Mesenchymal stem cell (in vitro differentiated cells and primary cell): ENCODE measurements at places on chromosomes 5 and 9.

DNA sequence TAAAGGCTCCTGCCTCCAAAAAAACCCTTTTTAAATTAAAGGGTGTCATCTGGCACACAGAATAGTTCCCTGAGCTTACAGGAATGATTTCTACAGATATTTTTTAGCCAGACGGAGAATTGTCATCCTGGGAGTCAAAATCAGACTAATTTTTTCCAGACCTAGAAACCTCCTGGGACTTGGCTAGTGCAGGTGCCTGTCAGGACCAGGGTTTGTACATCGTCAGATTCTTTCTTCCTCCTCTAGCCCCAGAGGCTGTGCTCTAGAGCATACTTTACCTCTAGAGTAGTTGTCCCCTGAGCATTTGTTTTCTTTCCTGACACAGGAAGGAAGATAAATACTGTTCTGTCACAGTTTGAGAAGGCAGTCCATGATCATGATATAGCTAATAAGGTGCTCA lies 52.5 kb downstream of the RAB3C start:
- H3K4me1 ChIP-seq = no peaks in the 10 kb centered on the region
- H3K4me3 ChIP-seq = no peak overlapping the region
- H3K36me3 ChIP-seq = no peaks in the 10 kb centered on the region
- no peaks in the 10 kb centered on the region for H3K27me3 ChIP-seq
- no peak for DNase-seq

DNA sequence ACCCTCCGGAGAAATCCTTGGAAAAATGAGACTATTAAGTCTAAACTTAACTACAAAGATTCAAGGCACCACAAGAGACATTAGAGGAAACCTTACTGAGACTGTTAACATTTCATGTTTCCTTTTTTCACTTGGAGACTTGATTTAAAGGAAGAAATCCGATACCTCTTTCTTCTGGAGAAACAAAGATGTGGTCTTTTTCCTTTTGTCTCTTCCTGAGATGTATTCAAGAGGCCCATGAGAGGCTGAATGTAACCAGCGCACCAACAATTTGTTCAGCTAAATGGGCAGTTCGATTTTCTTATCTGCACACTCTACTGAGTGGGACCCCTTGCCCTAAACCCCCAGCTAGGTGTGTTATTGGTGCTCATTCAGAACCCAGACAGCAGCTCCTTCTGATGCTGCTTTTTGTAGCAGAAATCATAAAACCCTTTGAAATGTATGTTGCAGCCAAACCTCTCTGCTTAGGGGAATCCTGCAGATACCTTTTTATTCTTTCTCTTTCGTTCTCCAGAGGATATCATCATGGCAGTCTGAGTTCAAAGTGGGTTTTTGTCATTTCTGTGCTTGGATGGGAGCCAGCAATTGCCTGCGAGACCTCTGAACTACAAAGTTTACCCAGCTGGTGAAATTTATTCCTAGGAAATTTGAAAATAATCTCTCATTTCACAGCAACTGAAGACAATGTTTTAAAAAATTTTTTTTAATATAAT lies 41.9 kb upstream of the ACTBL2 start:
- no peaks in the 10 kb centered on the region for H3K36me3 ChIP-seq
- H3K4me1 ChIP-seq = no peaks in the 10 kb centered on the region
- no peak for DNase-seq
- H3K27ac ChIP-seq = no peak overlapping the region
- H3K27me3 ChIP-seq = no peaks in the 10 kb centered on the region
- no peak overlapping the region for H3K4me3 ChIP-seq

- no peak overlapping the region for H3K4me3 ChIP-seq
- H3K36me3 ChIP-seq = no peaks in the 10 kb centered on the region
- DNase-seq = peak; percentile 93
- H3K4me1 ChIP-seq = peaks cover 4% of the 10 kb centered on the region
Observed at GRCh38 chr9:12718482-12719026, 25.4 kb downstream of the TYRP1 start.

DNA sequence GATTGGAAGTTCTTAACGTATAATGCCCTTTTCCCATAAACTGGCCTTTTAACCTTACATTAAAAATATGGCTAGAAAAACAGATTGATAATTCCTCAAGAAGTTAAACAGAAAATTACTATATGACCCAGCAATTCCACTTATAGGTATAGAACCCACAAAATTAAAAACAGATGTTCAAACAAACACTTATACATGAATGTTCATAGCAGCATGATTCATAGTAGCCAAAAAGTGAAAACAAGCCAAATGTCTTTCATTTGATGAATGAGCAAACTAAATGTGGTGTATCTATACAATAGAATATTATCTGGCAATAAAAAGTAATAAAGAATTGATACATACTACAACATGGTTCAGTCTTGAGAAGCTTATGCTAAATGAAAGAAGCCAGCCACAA lies 35.5 kb downstream of the POU5F2 start:
- H3K27ac ChIP-seq = no peak overlapping the region
- H3K27me3 ChIP-seq = no peaks in the 10 kb centered on the region
- H3K4me1 ChIP-seq = no peaks in the 10 kb centered on the region

DNA sequence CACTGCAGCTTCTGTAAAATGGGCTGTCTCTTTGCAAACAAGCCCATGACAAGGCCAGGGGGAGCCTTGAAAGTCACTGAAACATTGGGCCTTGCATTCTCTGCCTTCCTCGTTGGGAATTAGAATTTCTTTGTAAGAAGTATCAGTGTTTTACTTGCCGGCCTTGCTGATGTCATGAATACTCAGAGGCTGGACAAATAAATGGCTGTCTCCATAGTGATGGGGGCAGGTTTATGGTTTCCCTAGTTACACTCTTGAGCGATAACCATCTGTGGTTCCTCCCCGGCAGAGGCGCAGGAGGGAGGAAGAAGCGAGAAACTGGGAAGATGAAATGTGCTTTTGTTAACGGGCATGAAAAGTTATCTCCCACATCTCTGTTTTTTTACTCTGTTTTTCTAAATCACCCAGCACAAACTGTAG lies 272.7 kb upstream of the PANK3 start:
- DNase-seq = peak; percentile 49
- H3K4me3 ChIP-seq = no peak overlapping the region
- peaks cover 26% of the 10 kb centered on the region for H3K36me3 ChIP-seq
- no peaks in the 10 kb centered on the region for H3K4me1 ChIP-seq

- H3K4me1 ChIP-seq = no peaks in the 10 kb centered on the region
- no peak for DNase-seq
- H3K36me3 ChIP-seq = no peaks in the 10 kb centered on the region
- H3K4me3 ChIP-seq = no peak overlapping the region
- no peak overlapping the region for H3K27ac ChIP-seq
Observed at GRCh38 chr9:29685531-29685930, 2112.2 kb upstream of the C9orf72 start.

DNA sequence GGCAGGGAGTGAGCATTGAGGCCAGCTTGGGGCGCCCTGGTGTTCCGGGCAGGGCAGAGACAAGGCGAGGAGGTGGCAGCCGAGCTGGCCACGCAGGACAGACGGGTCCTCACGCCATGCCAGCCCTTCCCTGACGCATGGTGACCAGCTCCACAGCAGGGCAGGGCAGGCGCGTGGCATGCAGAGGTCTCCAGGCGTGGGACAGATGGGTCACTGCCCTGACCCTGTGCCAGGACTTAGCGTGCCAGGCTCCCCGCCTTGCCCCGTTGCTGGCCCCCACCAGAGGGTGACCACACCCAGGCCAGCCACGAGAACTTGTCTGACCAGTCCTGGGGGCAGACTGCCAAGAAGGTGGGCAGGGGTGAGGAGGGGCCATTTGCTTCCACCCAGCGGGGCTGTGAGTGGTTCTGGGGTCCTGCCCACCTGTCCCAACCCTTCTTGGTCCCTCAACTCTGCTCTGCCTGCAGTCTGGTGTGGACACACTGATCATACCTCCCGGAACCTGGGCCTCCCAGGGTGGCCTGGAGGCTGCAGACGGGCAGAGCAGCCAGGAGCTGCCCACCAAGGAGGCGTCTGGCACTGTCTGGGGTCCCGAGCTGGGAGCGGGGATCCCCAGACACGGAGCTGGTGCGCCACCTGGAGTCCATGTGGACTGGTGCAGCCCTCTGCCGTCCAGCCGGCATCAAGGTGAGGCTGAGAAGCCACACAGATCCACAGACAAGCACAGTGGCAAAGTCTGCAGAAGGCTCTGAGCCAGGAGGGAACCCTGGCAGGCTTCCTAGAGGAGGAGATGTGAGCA lies at the start of gene RNF224:
Gene RNF224, plus strand, starts transcription at position 449 of the 799 bp plus-strand sequence. CDS start 834 bp downstream, outside the sequence.
- peak; percentile 76 for DNase-seq
- no peaks in the 10 kb centered on the region for H3K27me3 ChIP-seq
- no peak within 1 kb of the TSS for H3K4me3 ChIP-seq
- peaks cover 4% of the 10 kb centered on the region for H3K36me3 ChIP-seq
- peaks cover 32% of the 10 kb centered on the region for H3K4me1 ChIP-seq

GRCh38 chr5:179330186-179330900 lies 14.9 kb downstream of the ADAMTS2 start:
- H3K27me3 ChIP-seq = no peaks in the 10 kb centered on the region
- no peak overlapping the region for H3K4me3 ChIP-seq
- no peaks in the 10 kb centered on the region for H3K4me1 ChIP-seq
- no peak overlapping the region for H3K27ac ChIP-seq

- no peak overlapping the region for H3K4me3 ChIP-seq
- no peak for DNase-seq
- no peaks in the 10 kb centered on the region for H3K36me3 ChIP-seq
- H3K4me1 ChIP-seq = no peaks in the 10 kb centered on the region
- H3K27me3 ChIP-seq = no peaks in the 10 kb centered on the region
Observed at GRCh38 chr9:2424619-2425033, 197.0 kb upstream of the VLDLR start.

DNA sequence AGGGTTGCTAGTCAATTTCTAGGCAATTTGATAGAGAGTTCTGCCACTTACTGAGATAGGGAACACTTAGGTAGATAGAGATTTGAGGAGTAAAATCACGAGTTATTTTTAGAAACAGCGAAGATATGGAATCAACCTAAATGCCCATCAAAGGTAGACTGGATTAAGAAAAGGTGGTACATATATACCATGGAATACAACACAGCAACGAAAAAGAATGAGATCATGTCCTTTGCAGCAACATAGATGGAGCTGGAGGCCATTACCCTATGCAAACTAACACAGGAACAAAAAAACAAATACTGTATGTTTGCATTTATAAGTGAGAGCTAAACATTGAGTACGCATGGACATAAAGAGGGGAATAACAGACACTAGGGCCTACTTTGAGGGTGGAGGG lies 9.7 kb downstream of the ELL2 start:
- DNase-seq = no peak
- no peak overlapping the region for H3K4me3 ChIP-seq
- peaks cover 7% of the 10 kb centered on the region for H3K36me3 ChIP-seq

DNA sequence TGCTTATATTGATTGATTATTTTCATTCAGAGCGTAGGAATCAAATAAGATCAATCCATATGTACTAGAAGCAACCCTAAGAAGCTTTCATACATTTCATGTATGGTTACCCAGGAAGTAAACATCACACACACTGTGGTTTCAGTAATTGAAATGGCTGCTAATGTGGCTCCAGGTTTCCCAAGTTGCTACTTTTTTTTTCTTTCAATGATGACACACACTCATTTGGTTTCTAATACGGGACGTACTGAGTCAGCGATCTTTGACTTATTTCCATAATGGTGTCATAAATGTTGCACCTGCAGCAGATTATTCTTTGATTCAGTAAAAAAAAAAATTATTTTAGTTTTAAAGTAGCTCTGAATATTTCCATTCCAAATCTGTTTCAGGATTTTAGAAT lies 248.6 kb downstream of the CTNND2 start:
- H3K27ac ChIP-seq = no peak overlapping the region
- H3K27me3 ChIP-seq = no peaks in the 10 kb centered on the region
- no peaks in the 10 kb centered on the region for H3K36me3 ChIP-seq
- no peaks in the 10 kb centered on the region for H3K4me1 ChIP-seq

- no peak for DNase-seq
- H3K4me3 ChIP-seq = no peak overlapping the region
- no peaks in the 10 kb centered on the region for H3K27me3 ChIP-seq
- H3K36me3 ChIP-seq = no peaks in the 10 kb centered on the region
Observed at GRCh38 chr9:90878562-90878961, 76.9 kb downstream of the SYK start.

- DNase-seq = peak; percentile 35
- H3K27me3 ChIP-seq = no peaks in the 10 kb centered on the region
- H3K36me3 ChIP-seq = no peaks in the 10 kb centered on the region
- no peak overlapping the region for H3K4me3 ChIP-seq
Observed at GRCh38 chr9:83154087-83154736, 91.3 kb upstream of the RASEF start.

GRCh38 chr5:127988146-127988760 lies 95.3 kb upstream of the SLC12A2 start:
- peak overlapping the region; percentile 90 for H3K27ac ChIP-seq
- no peaks in the 10 kb centered on the region for H3K27me3 ChIP-seq
- DNase-seq = peak; percentile 89
- peaks cover 2% of the 10 kb centered on the region for H3K4me1 ChIP-seq
- H3K4me3 ChIP-seq = no peak overlapping the region

GRCh38 chr9:26605367-26605766 lies 287.2 kb downstream of the CAAP1 start:
- no peak for DNase-seq
- H3K4me3 ChIP-seq = no peak overlapping the region
- H3K4me1 ChIP-seq = no peaks in the 10 kb centered on the region

GRCh38 chr5:9009931-9010651 lies 535.8 kb downstream of the SEMA5A start:
- H3K36me3 ChIP-seq = no peaks in the 10 kb centered on the region
- no peak overlapping the region for H3K4me3 ChIP-seq

- H3K27ac ChIP-seq = no peak overlapping the region
- H3K4me3 ChIP-seq = no peak overlapping the region
- no peak for DNase-seq
Observed at GRCh38 chr9:109940561-109940960, 160.6 kb downstream of the PALM2AKAP2 start.

DNA sequence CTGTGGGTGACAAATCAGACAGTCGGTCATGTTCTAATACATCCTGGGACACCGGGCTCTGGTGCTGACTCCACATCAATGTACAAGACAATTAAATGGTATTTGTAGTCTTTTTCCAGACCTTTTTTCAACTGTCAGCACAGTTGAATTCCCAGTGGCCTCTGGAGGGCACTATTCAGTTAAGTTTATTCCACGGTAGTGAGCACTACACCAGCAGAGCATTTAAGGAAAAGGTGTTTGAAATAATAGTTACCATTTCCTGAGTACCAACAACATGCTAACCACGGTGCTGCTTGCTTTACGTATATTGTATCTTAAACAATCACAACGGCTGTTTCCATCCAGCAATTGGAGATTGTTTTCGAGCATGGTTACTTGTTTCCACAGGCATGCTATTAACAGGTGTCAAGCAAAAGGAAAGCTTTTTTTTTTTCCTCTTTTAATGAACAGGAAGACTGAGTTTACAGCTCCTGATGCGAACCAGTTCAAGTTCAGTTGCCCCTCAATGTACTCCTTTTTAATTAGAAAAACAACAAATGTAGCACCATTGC lies 186.7 kb downstream of the PDZD2 start:
- no peaks in the 10 kb centered on the region for H3K36me3 ChIP-seq
- no peaks in the 10 kb centered on the region for H3K4me1 ChIP-seq
- H3K27me3 ChIP-seq = peaks cover 37% of the 10 kb centered on the region
